CD4-positive, CD25-positive, alpha-beta regulatory T cell (primary cell): ENCODE measurements at places on chromosomes 6 and 20.

DNA sequence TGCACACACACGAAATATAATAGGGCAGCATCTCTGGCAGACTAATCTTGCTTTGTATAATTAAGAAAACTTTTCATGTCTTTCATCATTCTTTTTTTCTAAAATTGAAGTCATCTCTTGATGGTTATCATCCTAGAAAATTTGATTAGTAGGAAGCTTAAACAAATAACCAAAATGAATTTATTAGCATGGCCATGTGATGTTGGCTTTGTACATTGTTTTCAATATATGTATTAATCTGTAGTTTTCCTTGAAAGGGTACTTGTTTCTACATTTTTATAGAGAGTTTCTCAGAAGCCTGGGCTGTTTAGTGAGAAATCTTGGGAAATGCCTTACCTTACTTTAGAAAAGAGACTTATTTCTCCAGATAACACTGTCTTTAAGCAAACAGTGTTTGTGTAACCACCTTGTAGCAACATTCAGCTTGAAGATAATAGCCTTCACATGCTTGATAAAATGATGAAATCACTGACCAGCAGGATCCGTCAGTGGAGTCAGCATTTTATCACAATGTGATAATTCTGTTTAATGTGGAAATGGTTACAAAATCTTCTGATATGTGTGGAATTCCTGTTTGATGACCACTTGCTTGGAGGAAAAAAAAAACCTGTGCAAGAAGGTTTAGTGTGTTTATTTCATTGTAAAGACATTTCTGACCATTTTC is 147.8 kb downstream of the MACROD2 start:
- no peak for DNase-seq

- DNase-seq = no peak
These were observed 150.6 kb upstream of the SPACA1 start for GRCh38 chr6:87897013-87897412.

- DNase-seq = no peak
These were observed 47.6 kb upstream of the PTGIS start for GRCh38 chr20:49615401-49616153.

DNA sequence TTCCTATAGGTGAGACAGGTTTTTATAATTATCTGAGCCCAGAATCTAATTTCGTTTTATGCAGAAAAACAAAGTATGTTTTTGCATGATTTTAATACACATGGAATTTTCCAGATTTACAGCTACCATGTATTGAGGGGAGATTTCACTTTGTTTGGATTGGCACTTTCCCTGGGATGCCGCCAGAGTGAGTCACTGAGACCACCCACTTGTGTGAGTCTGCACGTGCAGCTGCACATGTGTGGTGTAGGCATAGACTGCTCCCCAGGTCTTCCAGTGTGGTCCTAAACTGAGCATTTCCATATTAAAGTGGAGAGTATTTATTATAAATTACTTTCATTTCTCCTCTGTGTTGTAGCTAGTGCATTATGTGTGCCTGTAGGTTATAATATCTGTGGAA is 186.8 kb downstream of the UBE3D start:
- DNase-seq = no peak

- DNase-seq = no peak
These were observed 99.3 kb downstream of the LRRC1 start for GRCh38 chr6:53894091-53894490.
